ENCODE measurements at places on chromosomes 3 and 15. TPM values are rescaled to one million over a fixed set of nuclear protein-coding genes. Genes with fewer than 3 reads are reported as not detected.

ATP8B4 gene
- 8.1 TPM for total RNA-seq

NEO1 gene
- 21.7 TPM for total RNA-seq

SPINK8 gene
- not detected for total RNA-seq

GOLGA8G gene
- not detected for total RNA-seq

PIF1 gene
- total RNA-seq: 1.8 TPM

GUCA1C gene
- not detected for total RNA-seq

IQCF5 gene
- total RNA-seq: not detected

TRIM42 gene
- not detected for total RNA-seq

ATP13A5 gene
- total RNA-seq: not detected

TRH gene
- total RNA-seq: not detected

DPH3 gene
- total RNA-seq: 12.9 TPM

GRCh38 chr15:64381000-64381751, at the start of gene PCLAF:
Gene PCLAF (minus strand): TSS chr15:64381441. CDS start chr15:64381371, 70 bp downstream.
- no peak within 1 kb of the TSS for H3K27ac ChIP-seq
- peaks cover 10% of the 10 kb centered on the region for H3K4me1 ChIP-seq
- H3K36me3 ChIP-seq: no peaks in the 10 kb centered on the region
- peak; percentile 89 for DNase-seq
- H3K27me3 ChIP-seq: no peaks in the 10 kb centered on the region

DNA sequence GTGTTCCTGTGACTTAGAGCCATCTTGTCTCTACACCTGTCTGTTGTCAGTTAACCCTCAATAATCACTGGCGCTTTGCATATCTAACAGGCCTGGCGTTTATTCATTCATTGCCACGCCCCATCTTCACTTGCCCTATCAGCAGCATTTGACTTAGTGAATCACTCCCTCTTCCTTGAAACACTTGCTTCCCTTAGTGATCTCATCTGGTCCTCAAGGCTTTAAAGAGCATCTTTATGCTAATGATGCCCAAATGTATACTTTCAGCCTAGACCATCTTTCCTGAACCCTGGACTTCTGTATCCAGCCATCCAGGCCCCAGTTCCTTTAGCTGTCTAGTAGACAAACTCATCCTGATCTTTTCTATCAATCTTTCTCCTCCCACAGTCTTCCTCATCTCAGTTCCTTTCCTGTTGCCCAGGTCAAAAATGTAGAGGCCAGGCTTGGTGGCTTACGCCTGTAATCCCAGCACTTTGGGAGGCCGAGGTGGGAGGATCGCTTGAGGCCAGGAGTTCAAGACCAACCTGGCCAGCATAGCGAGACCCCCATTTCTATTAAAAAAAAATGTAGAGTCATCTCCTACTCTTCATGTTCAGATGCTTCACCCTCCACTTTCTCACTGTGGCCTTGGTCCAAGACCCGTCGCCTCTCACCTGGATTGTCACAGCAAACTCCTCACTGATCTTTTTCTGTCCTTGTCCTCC, 1.4 kb upstream of the IGDCC4 start:
- peaks cover 13% of the 10 kb centered on the region for H3K4me1 ChIP-seq
- DNase-seq: no peak
- no peaks in the 10 kb centered on the region for H3K36me3 ChIP-seq
- no peaks in the 10 kb centered on the region for H3K27me3 ChIP-seq

DNA sequence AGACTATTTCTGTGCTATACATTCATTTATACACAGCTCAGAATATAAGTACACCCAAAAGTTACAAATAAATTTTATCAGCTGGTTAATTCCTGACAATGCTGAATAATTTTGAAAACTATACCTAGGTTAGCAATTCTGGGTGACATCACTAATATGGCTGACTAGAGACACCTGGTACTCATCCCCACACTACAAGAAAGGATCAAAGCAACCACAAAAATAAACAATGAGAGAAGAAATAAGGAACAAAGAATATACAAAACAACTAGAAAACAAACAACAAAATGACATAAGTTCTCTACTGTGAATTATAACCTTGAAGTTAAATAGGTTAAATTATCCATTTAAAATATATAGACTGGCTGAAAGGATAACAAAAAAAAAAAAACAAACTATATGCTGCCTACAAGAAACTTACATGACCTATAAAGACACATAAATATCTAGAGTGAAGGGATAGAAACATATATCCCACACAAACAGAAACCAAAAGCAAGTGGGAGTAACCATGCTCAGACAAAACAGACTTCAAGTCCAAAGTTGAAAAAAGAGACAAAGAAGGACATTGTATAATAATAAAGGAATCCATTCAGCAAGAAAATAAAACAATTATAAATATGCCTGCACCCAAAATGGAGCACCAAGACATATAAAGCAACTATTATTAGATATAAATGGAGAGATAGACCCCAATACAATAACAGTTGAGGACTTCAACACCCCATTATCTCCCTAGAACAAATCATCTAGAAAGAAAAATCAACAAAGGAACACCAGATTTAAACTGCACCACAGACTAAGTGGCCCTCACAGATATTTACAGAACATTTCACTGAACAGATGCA, 57.8 kb downstream of the IMPG2 start:
- no peak for DNase-seq
- H3K4me1 ChIP-seq: no peaks in the 10 kb centered on the region
- H3K36me3 ChIP-seq: no peaks in the 10 kb centered on the region

GRCh38 chr15:98906712-98907083, 100.9 kb downstream of the PGPEP1L start:
- H3K27me3 ChIP-seq: no peaks in the 10 kb centered on the region
- peak; percentile 51 for DNase-seq
- H3K4me3 ChIP-seq: no peak overlapping the region

- no peak for DNase-seq
- no peaks in the 10 kb centered on the region for H3K27me3 ChIP-seq
- H3K4me3 ChIP-seq: no peak overlapping the region
- H3K4me1 ChIP-seq: no peaks in the 10 kb centered on the region
- no peak overlapping the region for H3K27ac ChIP-seq
Observed at GRCh38 chr15:33768670-33769190, 199.6 kb upstream of the CHRM5 start.

- H3K4me1 ChIP-seq: no peaks in the 10 kb centered on the region
- H3K27me3 ChIP-seq: peaks cover 7% of the 10 kb centered on the region
- no peak for DNase-seq
- H3K36me3 ChIP-seq: no peaks in the 10 kb centered on the region
Observed at GRCh38 chr15:43270113-43270665, 3.5 kb upstream of the TGM5 start.

DNA sequence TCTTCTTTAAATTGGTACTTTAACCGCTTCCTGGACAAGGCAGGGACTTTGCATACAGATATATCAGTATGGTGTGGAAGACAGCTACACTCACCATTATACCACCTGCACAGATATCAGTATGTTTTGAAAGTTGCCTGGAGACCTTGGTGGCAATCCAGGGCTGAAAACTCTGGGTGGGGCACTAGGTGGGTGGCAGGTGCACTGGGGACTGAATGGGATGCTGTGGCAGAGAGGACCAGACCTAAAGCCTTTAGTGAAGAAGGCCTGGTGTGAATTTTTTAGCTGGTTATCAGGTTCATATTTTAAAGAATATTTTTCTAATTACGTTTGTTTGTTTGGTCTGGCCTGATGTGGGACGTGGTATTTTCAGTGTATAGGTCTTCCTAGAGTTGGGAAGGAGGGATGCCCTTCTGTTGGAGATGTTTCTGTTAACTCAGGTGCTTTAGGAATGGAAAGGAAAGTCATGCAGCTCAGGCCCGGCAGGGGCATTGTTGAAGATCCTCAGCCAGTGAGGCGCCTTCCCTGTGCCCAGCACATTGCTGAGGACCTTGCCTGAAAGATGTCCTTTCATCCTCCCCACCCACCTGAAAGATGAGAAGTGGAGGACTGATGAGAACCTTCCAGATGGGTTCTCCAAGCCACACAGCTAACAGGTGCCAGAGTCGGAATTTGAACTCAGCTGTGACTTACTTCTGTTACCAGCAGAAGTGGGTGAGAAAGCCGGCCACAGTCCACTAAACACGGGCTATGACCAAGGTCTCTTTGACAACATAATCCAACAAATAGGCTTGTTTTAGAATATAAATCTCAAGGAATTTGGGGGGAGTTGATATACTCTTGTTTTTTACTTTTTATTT, 77.3 kb downstream of the APBA2 start:
- H3K27ac ChIP-seq: no peak overlapping the region
- H3K36me3 ChIP-seq: no peaks in the 10 kb centered on the region
- no peaks in the 10 kb centered on the region for H3K4me1 ChIP-seq

DNA sequence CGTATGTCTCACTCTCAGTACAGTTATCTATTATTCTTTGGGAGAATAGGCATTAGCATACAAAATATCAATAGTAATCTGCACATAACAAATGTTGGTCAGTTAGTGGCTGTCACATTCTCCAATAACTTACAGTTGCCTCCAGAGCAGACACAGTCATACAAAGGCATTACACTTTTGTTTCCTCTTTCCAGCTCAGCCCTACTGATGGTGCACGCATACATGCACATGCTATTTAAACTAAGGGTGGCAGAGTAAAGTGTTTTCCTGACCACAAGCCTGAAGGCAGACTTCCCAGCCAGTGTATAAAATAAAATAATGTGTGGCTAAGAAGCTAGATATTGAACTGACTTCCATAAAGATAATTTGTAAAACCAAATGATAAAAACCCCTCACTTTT, 47.6 kb downstream of the PHLDB2 start:
- no peaks in the 10 kb centered on the region for H3K27me3 ChIP-seq
- H3K4me3 ChIP-seq: no peak overlapping the region
- no peaks in the 10 kb centered on the region for H3K36me3 ChIP-seq
- no peak for DNase-seq

DNA sequence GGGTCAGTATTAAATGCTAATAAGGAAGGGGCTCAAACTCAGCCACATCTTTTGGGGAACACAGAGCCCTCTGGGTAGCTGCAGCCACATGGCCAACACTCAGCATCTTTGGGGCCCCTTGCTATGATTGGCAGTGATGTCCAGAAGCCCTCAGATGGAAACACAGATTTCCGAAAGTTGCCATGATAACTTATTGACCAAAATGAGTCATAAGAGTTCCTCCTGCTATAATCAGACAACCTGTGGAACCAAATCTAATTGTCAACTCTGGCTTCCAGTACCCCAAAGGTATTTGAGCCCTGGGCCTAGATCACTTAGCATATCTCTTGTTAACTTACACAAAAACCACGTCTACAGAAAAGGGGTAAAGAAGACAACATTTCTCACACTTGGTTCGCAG, 392.2 kb downstream of the KCNH8 start:
- no peak for DNase-seq
- no peaks in the 10 kb centered on the region for H3K4me1 ChIP-seq
- H3K27me3 ChIP-seq: no peaks in the 10 kb centered on the region
- H3K27ac ChIP-seq: no peak overlapping the region
- no peak overlapping the region for H3K4me3 ChIP-seq

DNA sequence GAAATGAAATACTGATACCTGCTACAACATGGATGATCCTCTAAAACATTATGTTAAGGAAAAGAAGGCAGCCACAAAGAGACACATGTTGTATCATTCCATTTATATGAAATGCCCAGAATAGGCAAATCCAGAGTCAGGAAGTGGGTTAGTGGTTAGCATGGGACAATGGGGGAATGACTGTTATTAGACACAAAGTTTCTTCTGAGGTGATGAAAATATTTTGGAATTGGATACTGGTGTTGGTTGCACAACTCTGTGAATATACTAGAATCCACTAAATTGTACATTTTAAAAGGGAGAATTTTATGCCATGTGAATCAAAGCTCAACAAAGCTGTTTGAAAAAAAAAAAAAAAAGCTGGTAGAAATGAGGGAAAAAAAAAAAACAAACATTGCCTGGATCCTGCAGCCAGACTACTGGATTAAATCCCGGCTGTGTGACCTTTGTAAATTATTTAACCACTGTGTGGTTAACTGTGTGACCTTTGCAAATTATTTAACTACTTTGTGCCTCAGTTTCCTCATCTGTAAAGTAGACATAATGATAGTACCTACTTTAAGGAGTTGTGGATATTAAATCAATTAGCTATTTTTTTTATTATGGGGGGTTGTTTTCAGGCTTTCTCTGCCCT, 75.6 kb upstream of the PRICKLE2 start:
- no peak overlapping the region for H3K4me3 ChIP-seq
- DNase-seq: no peak
- no peaks in the 10 kb centered on the region for H3K36me3 ChIP-seq

GRCh38 chr3:100900671-100901335, 92.4 kb downstream of the ABI3BP start:
- H3K4me3 ChIP-seq: no peak overlapping the region
- H3K4me1 ChIP-seq: peaks cover 3% of the 10 kb centered on the region
- DNase-seq: no peak
- no peaks in the 10 kb centered on the region for H3K27me3 ChIP-seq

GRCh38 chr15:51312166-51313073, 26.0 kb downstream of the CYP19A1 start:
- no peak overlapping the region for H3K27ac ChIP-seq
- H3K36me3 ChIP-seq: no peaks in the 10 kb centered on the region
- no peaks in the 10 kb centered on the region for H3K27me3 ChIP-seq
- DNase-seq: no peak

- no peaks in the 10 kb centered on the region for H3K36me3 ChIP-seq
- H3K27me3 ChIP-seq: no peaks in the 10 kb centered on the region
- no peaks in the 10 kb centered on the region for H3K4me1 ChIP-seq
- H3K4me3 ChIP-seq: no peak overlapping the region
- H3K27ac ChIP-seq: no peak overlapping the region
Observed at GRCh38 chr3:65604863-65605526, 433.7 kb downstream of the MAGI1 start.

DNA sequence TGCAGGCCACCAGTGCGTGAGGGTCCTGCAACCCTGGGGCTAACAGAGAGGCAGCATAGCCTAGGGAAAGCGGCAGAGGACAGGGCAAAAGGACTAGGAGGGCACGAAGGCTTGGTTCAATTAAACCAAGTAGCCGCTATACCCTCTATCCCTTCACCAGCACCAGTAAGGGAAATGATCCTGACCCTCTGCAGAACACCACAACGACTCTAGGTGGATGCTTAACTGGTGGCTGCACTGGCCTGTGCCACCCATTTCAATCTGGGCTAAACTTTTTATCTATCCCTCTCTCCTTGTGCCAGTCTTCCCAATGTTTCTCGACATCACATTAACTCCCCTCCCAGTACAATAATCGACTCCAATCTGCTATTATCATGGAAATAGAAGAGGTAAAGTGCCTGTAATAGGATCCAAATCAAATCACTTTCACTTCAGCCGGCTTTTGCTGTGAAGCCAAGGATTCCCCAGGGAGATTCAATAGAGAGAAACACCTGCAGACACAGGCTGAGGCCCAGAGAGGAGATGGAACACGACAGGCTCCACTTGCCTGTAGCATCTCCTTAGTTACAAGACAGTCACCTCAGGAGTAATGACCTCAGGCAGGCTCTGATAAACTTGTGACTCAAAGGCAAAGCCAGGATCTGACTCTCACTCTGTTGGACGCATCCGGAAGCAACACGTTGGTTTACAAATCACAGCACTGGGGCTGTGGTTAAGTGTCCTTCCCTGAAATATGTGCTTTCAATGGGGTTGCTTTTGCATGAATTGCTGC, 791.6 kb upstream of the ARRDC4 start:
- no peaks in the 10 kb centered on the region for H3K36me3 ChIP-seq
- no peak overlapping the region for H3K27ac ChIP-seq
- no peak overlapping the region for H3K4me3 ChIP-seq
- no peaks in the 10 kb centered on the region for H3K4me1 ChIP-seq

Measured in adrenal gland (tissue), 19 donors.